Stimulated activated CD8-positive, alpha-beta memory T cell treated with anti-CD3 and anti-CD28 coated beads, Interleukin-4, amount 100 ng/mL, for 1 hour (primary cell): ENCODE measurements at places on chromosomes 7 and 10.
A peak's percentile ranks its signal among the peaks of the same experiment; 100 is the strongest.

DNA sequence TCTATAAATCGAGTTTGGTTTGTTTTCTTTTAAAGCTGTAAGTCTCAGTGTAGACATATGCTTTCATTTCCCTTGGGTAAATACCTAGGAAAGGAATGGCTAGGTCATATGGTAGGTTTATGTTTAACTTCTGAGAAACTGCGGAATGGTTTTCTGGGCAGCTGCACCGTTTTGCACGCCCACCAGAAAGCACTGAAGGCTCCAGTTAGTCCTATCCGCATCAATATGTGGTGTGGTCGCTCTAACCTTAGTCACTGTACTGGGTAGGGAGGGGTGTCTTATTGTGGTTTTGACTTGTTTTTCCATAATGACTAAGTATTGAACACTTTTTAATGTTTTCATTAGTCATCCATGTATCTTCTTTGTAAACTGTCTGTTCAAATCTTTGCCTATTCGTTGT lies 279.5 kb upstream of the AKR1E2 start:
- no peak for DNase-seq

GRCh38 chr7:142890874-142891485 lies 5.4 kb upstream of the TRPV6 start:
- no peak for DNase-seq

- no peak for DNase-seq
These were observed 68.1 kb downstream of the LYZL1 start for GRCh38 chr10:29356931-29357330.

GRCh38 chr7:101953248-101953819 lies 135.9 kb downstream of the CUX1 start:
- no peak for DNase-seq

DNA sequence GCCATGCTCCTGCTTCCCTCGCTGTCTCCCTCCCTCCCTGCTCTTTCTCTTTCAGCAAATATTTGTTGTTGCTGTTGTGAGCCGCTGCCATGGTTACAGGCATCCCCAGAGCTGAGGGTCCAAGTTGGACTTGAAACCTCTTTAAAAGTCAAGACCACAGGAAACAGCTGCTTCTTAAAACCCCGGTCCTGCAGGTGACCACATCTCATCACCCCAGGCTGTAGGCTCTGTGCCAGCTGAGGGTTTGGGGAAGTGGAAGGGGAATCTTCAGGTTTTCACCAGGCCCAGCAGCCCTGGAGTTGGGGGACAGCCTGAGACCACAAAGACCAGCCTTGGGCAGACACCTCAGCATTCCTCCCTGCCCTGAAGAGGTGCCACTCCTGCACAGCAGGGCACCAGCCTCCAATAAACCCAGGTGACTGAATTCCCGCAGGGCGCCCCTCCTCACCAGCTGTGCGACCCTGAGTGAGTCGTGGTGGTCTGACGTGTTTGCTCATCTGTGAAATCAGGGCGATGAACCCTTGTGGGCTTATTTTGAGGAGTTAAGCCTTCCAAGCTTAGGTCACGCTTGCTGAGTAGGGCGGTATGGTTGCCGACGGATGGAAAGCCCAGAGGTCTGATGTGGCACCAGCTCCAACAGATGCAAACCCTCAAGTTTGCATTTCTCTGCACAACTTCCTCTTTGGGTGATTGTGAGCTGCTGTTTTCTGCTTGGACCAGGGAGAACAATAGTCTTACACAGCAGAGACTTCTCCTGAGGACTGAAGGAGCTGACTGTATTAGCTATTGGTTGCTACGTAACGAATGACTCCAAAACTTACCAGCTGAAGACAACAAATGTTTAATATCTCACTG lies 24.8 kb downstream of the NPTX2 start:
- no peak for DNase-seq

DNA sequence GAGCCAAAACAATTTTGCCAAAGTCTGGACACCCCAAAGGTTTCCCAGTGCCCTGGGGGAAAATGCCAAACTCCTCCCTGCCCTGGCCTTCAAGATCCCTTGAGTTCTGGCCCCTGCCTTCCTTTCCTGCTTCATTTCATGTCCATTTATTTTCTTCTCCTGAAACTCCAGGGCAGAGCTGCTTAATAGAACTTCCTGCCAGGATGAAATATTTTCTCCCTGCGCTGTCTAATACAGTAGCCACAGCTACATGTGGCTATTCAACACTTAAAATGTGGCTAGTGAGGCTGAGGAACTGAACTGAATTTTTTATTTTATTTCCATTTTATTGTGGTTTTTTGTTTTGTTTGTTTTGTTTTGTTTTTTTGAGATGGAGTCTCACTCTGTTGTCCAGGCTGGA lies 49.6 kb downstream of the COL13A1 start:
- no peak for DNase-seq

- no peak for DNase-seq
These were observed 28.7 kb downstream of the ICA1 start for GRCh38 chr7:8232999-8233847.

DNA sequence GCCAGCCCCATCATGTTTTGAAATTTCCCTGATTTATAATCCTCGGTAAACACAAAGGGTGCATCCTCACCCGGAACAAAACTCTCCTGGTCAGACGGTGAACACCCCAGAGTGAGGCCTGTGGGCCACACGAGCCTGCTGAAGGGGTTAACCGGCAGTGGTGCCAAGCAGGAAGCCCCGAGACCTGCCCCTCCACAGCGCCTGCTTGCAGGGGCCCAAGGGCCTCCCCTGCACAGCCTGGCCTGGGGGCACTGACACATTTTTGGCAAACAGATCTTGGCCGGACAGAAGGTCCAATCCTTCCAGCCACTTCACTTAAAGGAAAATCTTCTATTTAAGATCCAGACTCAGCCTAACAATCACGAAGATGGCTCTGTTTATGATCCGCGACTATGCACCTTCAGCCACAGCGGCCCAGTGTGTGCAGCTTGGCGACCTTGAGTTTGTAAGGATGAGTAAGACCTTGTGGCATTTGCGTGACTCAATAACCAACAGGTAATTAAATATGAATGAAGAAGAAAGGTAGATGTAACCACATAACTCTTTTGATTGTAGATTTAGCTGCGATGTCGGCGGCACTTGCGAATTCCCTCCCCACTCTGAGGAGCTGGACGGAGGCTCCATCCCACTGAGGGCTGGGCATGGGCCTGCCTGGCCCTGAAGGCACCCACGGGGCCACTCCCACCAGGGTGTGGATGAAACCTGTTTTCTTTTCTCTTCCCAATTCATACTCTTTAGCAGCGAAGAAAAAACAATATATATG lies 328.2 kb downstream of the DNAJB6 start:
- no peak for DNase-seq

GRCh38 chr10:43622038-43622437 lies 15.8 kb downstream of the ZNF485 start:
- no peak for DNase-seq

- no peak for DNase-seq
These were observed 31.5 kb upstream of the ARID5B start for GRCh38 chr10:61869774-61870525.

- no peak for DNase-seq
These were observed 70.5 kb upstream of the DNAJB6 start for GRCh38 chr7:157266272-157266671.

DNA sequence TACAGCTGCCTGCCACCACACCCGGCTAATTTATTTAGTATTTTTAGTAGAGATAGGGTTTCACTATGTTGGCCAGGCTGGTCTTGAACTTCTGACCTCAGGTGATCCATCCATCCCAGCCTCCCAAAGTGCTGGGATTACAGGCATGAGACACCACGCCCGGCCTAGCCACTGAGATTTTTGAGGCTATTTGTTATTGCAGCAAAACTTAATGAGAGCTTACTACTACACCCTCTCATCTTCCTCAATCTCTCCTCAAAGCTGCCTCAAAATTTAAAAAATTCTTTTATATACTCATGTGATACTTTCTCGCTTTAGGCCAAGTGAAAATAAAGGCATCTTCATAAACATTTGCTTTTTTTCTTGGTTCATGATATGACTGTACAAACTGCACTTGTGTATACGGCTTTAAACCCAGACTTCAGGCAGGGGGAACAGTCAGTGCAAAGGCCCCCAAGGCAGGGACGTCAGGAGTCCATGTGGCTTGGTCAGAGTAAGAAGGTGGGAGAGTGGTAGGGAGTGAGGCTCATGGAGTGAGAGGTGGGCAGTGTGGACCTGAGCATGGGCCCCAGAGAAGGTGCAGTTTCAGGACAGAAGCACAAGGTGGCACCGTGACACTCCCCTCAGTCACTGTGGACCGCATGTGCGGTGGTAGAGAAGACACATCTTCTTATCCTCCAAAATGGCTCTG lies 55.5 kb downstream of the SYPL1 start:
- DNase-seq, result peak; percentile 44

DNA sequence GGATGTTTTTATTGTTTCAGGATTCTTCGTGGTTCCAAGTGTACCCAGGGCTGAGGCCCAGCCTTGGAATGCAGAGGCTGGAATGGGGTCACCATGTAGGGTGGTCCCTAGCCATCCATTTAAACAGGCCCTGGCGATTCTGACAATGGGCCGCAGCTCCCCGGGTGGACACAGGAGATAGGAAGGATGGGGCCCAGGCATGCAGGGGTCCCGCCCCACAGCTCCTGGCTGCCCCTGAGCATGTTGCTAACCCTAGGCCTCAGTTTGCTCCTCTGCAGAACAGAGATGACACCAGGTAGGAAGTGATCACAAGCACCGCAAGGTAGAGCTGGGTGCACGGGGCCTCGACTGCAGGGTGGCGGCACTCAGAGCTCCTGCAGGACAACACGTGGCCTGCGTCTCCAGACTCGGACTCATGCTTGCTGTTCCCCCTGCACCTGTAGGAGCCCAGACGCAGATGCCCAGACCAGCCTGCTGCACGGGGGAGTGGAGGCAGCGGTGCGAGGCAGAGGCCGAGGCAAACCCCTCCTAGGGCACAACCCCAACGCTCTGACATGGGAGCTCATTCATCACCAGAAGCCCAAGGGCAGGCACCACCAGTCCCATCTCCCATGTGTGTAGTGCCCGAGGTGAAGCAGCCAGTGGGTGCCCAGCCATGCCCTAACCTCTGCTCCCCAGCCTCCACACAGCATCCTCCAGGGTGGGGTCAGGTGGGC lies 25.5 kb downstream of the VIPR2 start:
- no peak for DNase-seq

DNA sequence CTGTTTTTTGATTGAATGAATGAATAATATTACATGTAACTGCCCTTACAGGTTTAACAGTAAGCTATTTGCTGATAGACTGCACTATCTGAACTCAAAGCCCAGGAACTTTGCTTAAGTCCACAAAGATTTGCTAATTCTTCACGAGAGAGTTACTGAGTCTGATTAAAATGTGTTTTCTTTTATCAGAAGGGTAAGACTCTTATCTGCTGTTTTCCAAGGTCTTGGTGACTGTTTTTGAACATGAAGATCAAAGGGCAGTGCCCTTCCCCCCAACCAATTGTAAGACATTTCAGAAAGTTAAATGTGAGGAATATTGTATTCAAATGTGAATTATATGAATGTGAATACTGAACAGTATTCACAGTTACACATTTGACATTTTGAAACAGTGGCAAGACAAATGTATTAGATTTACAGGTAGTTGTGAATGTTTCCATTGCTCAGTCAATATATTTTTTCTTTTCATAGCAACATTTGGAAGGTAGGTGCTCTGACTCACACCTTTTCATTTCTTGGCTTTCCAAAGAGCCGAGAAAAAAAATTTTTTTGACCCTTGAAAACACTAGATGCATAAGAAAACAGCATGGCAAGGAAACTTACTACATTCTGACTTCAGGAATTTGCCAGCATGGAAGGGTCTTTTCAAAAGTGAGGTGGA lies 62.7 kb downstream of the DKK1 start:
- DNase-seq, result no peak

- no peak for DNase-seq
These were observed 2.3 kb downstream of the PPIA start for GRCh38 chr7:44798649-44799305.

DNA sequence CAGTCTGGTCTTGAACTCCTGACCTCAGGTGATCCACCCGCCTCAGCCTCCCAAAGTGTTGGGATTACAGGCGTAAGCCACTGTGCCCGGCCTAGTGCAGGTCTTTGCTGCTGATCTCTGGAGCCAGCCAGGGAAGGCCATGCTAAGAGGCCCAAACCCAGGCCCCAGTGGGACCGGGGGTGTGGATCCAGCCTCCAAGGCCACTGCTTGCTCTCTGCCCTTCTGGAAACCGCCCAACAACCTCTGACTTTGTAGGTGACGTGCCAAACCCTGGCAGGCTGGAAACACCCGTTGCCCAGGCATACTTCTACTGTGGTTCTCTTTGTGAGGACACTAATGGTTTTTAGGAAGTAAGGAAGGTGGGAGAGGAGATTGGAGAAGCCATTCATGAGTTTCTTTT lies 83.5 kb upstream of the GNA12 start:
- no peak for DNase-seq

GRCh38 chr7:4436936-4437335 lies 245.2 kb upstream of the FOXK1 start:
- no peak for DNase-seq

DNA sequence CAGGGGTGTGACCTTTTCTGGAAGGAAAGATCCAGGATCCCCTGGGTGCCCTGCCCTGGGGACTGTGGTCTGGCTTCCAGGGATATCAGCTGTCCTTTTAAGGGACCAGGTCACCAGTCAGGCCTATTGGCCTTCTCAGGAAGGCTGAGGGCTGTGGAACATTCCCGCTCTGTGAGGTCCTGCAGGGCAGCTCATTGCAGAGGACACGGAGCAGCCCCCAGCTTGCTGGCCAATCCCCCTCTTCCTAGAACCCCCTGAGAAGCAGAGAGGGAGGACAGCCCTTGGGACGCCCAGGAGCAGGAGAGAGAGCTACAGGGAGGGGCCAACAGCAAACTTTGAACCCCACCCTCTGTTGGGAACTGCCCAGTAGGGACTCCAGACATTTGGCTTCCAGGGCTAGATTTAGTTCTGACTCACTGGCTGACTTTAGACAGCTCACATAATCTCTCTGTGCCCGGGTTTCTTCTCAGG lies 67.9 kb upstream of the COL13A1 start:
- DNase-seq, result no peak

DNA sequence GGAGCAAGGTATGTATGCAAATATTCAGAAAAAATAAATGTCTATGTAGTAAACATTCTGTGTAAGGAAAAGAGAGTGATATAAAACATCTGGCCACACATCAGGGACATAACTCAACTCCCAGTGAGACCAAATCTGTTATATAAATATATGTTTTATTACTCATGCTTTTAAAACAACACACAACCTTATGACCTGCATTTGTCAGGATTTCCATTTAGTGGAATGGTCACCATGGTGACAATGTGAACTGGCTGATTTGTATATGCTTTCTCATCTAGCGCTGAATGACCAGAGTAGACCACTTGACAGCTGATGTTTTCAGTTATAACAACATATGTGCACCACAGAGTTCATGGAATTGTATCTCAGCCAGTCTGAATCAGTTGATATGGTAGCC lies 551.7 kb downstream of the HTR7 start:
- DNase-seq, result no peak

- no peak for DNase-seq
These were observed 79.6 kb upstream of the KAT6B start for GRCh38 chr10:74746813-74747212.

DNA sequence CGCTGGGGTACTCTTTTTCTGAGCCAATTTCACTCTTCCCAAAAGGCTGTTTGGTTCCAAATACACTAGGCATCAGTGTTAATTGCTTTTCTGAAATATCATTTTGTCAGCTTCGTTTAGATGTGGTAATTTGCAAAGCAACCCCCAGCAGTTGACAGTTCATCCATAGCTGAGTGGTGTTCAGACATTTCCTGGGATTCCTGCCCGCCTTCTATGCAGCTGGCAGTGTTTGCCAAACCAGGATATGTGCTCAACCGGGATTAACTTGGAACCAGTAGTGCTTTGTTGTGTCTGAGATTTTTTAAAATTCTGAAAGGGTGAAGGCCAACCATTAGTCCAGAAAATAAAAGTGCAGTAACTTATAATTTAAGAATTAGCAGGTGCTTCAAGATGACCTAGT lies 25.2 kb upstream of the MKLN1 start:
- DNase-seq, result no peak
